ENCODE measurements at places on chromosomes 1 and 21.

GRCh38 chr21:23402929-23403520 lies 2204.3 kb downstream of the MRPL39 start:
- no peak for DNase-seq

- DNase-seq: no peak
These were observed 163.1 kb downstream of the DYRK1A start for GRCh38 chr21:37529649-37530048.

DNA sequence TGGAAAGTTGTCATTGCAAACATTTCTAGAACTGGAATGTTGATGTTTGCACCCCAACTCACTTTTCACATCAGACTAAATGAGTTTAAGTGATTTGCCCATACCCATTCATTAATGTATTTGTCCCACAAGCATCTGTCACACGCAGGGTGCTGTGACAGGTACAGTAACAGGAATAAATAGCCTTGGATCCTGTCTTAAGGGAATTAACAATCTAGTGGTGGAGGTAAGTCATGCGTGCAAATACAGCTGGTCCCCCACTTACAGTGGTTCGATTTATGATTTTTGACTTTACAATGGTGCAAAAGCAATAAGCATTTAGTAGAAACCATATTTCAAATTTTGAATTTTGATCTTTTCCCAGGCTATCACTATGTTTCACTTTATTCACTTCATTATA lies 17.5 kb upstream of the PRDM2 start:
- DNase-seq: no peak

DNA sequence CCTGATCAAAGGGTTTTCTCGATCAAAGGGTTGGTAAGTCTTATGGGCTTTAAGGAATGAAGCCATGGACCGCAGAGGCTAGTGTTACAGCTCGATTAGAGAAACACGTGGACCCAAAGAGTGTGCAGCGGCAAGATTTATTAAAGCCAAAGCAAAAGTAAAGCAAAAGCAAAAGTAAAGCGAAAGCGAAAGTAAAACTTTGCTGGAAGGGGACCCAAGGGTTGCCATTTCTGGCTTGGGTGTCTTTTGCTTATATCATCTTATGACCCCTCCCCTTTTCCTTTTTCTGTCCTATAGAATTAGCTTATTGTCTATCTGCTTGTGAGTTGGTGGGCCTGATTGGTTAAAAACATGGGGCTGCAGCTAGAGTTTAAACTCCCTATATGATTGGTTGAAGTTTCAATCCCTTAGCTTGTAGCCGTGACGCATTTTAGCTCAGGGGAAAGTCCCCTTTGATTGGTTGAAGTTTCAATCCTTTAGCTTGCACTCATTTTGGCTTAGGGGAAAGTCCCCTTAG lies 957.0 kb downstream of the AMY1C start:
- DNase-seq: peak; percentile 0

GRCh38 chr21:45051580-45052434 lies 22.6 kb upstream of the ADARB1 start:
- no peak for DNase-seq

- DNase-seq: no peak
These were observed 659.1 kb downstream of the MRPL39 start for GRCh38 chr21:24948186-24948585.

GRCh38 chr1:114299331-114299975 lies 145.8 kb upstream of the SYT6 start:
- no peak for DNase-seq

DNA sequence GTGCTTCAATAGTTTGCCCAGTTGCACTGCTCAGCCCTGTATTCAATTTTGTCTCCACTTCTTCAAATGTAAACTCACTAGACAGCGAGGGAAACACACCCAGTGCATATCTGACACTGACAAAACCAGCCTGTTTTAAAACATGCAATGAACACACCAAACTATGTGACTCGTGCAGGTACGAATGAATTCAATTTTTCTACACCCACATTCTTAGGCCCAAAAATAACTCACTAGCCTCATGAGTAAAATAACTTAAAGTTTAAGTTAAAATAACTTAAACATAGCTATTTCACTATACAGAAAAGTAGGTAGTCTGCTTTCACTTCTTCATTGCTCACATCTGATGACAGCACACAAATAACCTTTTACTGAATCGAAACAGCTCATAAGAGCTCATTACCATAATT lies 21.1 kb downstream of the TTC13 start:
- DNase-seq: no peak

DNA sequence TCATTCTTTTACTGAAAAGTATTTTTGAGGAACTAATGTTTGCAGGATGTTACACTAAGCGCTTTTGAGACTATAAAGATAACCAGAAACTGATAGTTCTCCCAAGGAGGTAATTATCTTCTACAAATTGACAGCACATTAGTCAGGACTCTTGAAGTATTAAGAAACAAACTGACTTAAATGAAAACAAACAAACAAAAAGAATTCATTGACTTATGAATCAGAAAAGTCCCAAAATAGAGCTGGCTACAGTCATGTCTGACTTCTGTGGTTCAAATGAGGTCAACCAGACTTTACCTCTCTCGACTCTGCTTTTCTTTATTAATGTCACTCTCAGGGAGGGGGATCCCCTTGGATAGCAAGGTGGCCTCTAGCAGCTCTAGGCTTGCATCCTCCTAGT lies 296.8 kb downstream of the TPR start:
- DNase-seq: peak; percentile 49

DNA sequence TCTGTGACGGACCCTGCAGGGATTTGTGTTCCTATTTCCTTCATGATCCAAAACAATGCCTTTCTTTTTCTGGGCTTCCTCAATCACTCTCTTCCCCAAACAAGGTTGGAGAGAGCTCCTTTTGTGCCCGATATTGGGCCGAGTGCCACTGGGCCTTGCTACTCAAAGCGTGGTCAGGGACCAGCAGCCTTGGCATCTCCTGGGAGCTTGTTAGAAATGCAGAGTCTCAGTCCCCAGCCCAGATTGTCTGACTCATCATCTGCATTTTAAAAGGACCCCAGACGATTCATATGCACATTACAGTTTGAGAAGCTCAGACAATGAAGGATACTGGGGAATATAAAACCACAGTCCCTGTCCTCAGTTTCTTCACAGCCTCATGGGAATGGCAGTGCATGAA lies 19.9 kb downstream of the ADORA1 start:
- DNase-seq: no peak

DNA sequence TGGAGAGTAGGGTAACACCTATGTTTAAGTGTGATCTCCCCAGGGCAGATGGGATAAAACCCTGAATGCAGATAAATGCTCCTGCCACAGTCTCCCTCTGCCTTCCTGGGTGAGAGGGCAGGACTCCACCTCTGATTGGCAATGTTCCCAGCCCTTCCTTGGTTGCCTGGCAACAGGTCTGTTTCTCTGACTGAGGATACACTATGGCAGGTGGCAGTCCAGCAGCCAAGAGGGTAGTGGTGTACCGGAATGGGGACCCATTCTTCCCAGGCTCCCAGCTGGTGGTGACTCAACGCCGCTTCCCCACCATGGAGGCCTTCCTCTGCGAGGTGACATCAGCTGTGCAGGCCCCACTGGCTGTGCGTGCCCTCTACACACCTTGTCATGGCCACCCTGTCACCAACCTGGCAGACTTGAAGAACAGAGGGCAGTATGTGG lies at the start of gene DCDC2B:
Gene DCDC2B (plus strand): TSS at position 199 of the 438 bp plus-strand sequence. CDS start 5 bp downstream, at position 204.
- no peak for DNase-seq

GRCh38 chr1:8047686-8048445 lies 21.8 kb upstream of the ERRFI1 start:
- no peak for DNase-seq

DNA sequence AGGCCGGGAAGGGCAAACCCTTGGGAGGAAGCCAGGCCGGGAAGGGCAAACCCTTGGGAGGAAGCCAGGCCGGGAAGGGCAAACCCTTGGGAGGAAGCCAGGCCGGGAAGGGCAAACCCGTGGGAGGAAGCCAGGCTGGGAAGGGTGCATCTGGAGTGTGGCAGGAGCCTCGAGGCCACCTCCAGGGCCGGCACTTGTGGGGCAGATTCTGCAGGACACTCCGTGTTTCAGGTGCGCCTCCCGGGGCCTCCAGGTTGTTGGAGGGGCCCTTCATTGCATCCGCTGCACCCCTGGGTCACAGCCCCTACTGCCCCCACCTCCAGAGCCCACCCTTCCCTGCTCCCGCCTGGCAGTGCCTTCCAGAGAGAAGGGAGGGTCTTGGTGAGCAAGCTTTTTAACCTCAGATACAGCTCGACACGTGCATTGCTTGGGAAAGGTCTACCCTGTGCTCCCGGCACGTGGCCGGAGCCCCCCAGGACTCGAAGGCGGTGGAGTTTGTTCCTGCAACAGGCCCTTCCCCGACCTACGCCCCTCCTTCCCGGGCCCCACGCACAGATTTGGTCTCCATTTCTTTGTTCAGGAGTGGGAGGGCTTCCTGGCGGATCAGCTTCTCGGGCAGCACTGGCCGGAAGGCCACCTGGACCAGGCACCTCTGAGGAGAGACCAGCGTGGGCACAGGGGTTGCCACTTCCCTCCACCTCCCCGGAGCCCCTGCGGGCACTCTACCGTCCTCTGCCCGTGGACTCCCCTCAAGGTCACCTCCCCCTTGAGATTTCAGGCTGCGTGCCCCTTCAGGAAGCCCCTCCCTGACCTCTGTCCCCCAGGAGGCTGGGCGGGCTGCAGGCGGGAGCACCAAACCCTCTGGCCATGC lies 9.4 kb upstream of the TMEM52 start:
- no peak for DNase-seq

DNA sequence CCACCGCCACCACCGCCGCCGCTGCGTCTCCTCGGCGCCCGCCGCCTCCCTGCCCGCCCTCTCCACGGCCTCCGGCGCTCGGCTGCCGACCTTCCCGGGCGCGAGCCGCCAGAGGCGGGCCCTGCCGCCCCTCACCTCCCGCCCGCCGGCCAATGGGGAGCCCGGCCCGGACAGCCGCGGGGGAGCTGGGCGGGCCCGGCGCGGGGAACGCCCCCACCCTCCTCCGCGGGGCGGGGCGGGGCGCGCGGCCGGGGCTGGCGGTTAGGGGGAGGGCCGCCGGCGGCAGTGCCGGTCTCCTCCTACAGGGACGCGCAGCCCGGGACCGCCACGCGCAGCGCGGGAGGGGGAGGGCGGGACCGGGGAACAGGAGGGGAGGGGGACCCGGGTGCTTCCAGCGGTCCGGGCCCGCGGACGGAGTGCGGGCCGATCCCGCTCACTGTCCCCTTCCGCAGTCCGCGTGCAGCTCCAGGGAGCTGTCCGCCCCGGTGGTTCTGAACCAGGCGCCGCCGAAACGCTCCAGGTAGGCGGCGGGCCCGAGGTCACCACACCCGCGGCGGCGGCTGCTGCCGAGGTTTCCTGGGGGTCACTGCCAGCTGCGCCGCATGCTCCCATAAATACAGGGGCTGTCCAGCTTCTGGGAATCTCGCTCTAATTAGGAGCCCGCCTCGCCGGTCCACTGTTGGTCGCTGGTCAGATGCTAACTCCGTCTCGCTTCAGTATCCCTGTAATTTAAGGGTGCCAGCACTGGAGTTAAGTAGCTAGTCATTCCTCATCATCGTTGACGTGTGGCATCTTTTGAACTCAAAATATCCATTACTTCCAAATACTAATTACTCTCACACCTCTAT lies at the start of gene PGBD5:
Gene PGBD5 (minus strand): TSS at position 87 of the 848 bp plus-strand sequence. CDS start 404 bp downstream, outside the sequence.
- peak; percentile 68 for DNase-seq

GRCh38 chr1:229065613-229066012 lies 205.3 kb upstream of the RAB4A start:
- no peak for DNase-seq

DNA sequence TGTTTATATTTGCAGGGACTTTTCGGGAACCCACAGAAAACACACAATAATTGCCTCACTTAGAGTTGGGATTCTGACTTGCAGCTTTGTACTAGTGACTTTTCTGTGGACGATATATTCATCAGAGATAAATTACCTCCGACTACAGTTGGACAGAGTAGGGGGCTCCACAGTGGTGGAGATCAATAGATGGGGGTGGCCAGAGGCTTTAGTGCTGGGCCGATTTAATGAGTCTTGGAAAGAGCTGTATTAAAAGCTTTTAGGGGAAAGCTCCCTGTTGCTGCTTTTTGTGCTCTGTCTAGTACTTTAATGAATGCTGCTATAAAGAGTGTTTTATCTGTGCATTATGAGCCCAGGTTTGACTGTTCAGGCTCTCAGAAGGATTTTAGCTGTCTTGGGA lies 359.2 kb upstream of the DPYD start:
- DNase-seq: no peak

GRCh38 chr1:102191723-102192122 lies 195.0 kb upstream of the OLFM3 start:
- DNase-seq: peak; percentile 25
